ENCODE measurements at places on chromosomes 13 and 19.

GRCh38 chr19:39411832-39412099 is 703 bp upstream of the PLEKHG2 start:
- peak; percentile 90 for DNase-seq

GRCh38 chr19:51371186-51371690 is 1.2 kb downstream of the NKG7 start:
- DNase-seq: no peak

GRCh38 chr19:51071095-51071405 is 6.2 kb upstream of the KLK13 start:
- no peak for DNase-seq

DNA sequence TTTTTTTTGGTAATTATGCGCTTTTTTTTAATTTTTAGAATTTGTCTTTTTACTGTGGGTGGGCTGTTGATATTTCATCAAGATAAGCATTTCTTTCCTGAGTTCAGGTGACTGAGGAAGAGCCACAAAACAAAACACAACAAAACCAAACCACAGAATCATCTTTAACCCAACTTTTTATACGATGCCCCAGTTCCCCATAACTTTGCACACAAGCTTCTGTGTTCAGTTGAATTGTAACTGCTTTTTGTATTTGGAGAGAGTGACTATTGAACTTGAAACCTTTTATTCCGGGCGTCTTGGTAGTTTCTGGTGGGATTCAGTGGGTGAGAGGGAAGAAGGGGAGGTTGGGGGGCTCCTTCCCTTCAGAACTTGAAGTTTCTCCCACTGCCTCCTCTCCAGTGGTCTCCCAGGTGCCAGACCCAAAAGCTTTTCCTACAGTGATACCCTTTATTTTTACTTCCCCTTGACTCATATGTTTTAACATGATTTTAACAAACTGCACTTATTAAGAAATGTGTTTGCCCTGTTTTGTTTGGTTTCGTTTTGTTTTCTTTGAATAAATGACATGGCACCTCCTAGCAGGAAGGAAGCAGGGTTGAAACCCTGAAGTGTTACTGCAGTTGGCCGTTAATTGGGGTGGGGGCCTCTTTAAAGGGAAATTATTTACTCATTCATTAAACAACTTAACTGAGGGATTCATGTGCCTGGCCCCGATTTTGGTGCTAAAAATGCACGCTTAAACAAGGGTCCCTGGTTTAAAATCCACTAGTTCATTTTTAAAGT is 2.7 kb upstream of the CCDC97 start:
- no peak for DNase-seq

DNA sequence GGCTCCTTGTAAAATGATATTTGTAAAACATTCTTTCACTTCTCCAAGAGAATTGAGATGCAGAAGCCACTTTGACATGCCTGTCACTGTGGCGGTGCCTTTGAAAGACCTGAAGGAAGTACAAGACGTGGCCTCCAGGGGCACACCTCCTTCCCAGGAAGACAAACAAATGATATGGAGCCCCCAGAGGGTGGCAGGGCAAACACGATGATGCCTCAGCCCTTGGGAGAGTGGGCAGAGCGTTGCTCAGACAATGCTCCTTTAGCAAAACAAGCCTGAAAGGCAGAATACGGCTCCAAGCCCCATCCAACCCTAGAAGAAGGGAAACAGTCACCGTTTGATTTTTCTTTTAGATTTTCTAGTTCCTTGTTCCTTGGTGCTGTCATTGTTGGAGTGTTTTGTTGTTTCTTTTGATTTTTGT is 9.2 kb upstream of the ATP12A start:
- no peak for DNase-seq

DNA sequence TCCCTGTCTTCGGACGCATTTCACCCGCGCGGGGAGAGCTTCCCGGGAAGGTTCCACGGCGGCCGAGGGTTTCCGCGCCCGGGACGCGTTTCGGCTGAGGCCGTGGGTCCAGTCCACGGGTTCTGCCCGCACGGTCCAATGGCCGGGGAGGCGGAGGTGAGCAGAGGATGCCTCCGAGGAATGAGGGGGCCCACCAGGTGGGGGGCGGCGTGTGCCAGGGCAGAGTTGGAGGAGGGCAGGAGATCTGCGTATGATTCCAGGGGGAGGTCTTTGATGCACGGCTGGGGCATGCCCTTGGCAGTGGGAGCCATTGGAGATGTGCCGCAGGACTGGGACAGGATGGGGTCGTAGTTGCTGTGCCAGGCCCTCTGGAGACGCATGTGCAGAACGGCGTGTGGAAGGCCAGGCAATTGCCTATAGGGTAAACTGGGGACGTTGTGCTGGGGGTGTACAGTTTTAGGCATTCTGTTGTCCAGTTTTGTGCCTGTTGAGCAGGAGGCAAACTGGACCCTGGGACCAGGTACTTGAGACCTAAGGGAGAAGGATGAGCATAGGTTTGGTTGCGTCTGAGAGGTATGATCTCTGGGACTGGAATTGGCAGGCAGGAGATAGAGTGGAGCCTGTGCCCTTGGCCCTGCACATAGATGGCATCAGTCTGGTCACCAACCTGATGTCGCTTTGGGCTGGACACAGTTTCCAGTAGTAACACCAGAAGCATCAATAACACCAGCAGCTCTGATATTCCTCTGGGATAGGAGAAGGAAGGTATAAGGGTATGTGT is 751 bp downstream of the ZNF584 start:
- DNase-seq: no peak

DNA sequence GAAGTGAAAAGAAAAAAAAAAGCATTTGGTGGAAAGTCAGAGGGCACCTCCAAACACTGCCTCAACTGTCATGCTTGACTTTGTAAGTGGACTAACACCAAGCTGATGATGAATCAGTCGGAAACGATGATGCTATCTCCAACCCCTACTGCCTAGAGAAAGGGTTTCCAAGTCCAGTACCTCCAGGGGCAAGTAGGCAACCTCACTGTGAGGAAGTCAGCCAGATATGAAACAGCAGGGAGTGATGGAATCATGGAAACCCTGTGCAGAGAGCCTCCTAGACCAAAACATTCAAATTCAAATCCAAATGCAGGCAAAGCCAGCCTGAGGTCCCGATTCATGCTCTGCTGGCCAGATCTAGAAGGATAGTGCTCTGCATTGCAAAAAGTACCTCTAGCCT is 100.9 kb upstream of the SERP2 start:
- DNase-seq: peak; percentile 25

DNA sequence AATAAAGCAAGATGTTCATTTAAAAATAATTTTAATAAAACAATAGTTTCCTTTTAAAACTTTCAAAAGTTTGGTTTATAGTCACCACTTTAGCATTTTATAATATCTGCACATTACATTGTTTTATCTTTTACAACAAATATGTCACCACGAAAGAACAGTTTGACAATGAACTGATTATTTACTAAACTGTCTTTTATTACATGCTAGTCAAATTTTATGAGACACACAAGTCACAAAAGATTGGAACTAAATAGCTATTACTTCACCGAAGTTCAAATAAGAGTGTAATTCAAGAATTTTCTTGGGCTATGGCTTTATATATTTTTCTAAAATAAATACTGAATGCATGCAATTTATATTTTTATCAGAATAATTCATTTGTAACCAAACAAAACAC is 57.5 kb upstream of the EEF1AKMT1 start:
- no peak for DNase-seq

DNA sequence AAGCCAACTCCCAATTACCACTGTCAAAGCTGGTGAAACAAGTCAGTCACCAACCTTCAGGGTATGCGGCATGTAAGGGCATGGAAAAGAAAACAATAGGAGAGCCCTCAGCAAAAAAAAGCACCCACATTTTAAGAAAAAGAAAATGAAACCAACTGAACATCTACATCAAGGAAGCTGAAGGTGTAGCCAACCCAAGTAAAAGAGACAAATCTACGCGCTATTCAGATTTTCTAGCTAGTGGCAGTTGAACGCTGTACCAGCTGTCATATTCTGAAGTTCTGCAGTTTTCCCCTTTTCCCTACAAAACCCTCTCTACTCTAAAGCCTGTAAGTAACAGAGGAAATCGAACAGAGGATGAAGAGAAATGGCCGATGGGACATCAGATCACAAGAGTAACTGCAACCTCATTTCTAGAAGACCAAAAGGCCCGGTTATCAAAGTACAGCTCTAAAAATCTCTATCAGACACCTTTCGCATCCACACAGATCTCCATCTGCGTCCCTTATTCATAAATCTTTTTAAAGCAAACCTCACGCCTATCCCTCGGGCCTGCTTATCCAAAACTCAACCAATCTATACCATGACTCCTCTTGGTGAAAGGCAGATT is 1.4 kb downstream of the MYCBP2 start:
- DNase-seq: no peak

DNA sequence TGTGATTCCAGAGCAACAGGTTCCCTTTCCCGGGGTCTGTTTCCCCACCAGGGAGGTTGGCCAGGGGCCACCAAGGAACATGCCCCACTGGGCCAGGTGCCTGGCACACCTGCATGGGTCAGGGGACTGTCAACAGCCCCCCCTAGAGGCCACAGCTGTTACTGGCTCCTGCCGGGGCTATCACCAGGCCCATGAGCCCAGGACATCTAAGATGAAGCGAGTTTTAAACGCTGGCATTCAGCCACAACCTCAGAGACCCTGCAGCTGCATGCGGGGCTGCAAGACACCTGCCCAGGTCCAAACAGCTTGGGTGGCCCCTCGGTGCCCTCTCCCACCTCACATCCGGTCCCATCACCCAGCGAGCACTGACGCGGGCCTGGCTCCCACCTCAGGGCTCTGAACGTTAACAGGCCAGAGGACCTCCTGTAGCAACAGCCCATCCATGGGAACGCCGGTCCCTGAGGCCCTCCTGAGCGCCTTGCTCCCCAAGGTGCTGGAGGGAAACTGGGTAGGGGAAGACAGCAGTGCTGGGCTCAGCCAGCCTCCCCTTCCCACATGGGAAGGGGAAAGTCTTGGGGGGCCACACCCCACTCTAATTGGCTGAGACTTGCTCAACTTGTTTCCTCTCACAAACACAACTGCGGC is 12.0 kb downstream of the KHSRP start:
- DNase-seq: peak; percentile 20

DNA sequence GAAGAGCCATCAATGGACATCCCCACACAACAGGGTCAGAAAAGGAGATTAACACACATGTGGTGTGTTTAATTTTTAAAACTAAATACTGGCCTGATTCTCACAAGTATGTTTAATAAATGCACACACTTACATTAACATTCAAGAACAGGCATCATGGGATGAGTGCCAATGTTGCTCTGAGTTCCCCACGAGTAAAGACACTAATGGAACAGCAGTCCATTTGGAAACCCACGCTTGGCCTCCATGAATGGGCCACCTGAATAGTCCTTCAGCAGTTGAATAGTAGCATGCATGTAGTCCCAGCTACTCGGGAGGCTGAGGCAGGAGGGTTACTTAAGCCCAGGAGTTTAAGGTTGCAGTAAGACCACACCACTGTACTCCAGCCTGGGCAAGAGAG is 195.2 kb upstream of the IPO5 start:
- DNase-seq: no peak

- DNase-seq: peak; percentile 76
Measured at GRCh38 chr19:48513289-48514122, 1.9 kb upstream of the LMTK3 start.

- peak; percentile 72 for DNase-seq
Measured at GRCh38 chr19:11560404-11561051, 1.5 kb upstream of the ELOF1 start.

DNA sequence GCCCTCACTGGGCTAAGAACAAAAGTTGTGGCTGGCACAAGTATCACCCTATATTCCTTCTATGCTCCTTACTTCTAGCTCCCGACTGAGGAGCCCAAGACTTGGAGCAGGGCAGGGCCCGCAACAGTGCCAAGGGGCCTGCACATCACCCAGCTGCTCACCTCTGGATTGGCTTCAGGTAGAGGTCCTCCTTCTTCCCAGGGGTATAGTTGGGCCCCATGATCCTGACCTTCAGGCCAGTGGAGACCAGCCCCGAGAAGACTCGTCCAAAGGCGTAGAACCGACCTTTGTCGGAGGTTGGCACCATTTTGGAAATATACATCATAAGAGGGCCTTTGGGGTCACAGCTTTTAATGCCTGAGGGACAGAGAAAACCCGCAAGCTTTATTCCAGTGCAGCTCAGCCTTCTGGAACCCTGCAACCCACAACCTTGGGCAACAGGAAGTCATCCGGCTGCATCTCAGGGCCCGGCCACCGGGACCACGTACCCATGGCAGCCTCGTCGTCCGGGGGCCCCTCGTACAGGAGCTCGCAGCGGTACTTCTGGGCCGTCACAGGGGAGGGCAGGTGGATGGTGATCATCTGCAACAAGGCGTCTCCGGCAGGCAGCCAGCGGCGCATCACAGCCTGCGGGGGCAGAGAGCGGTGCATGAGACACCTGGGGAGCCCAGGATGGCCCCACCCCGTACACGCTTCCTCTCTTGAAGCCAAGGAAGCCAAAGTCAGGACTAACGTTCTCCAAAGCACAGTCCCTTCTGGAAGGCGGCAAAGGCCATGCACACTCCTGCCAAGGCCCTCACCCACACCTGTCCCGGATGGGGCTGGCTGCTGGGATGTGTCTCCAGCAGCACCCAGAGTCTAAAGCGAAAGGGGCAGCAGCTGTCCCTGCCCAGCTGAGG is 4.7 kb downstream of the EEF2 start:
- no peak for DNase-seq

- DNase-seq: peak; percentile 36
Measured at GRCh38 chr19:4597975-4598671, 38.6 kb upstream of the SEMA6B start.

GRCh38 chr19:40862785-40863184 is 12.5 kb upstream of the CYP2A6 start:
- peak; percentile 85 for DNase-seq
